Mesangial cell (primary cell): ENCODE measurements at places on chromosomes 6 and 20. TPM values are rescaled to one million over a fixed set of nuclear protein-coding genes. Genes with fewer than 3 reads are reported as not detected.

The TDRD6 gene
- not detected in 2 replicates for total RNA-seq

The RUNX2 gene
- total RNA-seq = 20.2 and 27.0 TPM in 2 replicates

The LRRC1 gene
- 6.4 and 15.1 TPM in 2 replicates for total RNA-seq

The HDDC2 gene
- 69.9 and 79.5 TPM in 2 replicates for total RNA-seq

The PTGIS gene
- 0.98 and 8.9 TPM in 2 replicates for total RNA-seq

The SPATA2 gene
- total RNA-seq = 3.3 and 3.7 TPM in 2 replicates

The BFSP1 gene
- total RNA-seq = 3.4 and 8.6 TPM in 2 replicates

The TRIM15 gene
- not detected in 2 replicates for total RNA-seq

The FERMT1 gene
- 5.6 and 12.7 TPM in 2 replicates for total RNA-seq

The GABRR1 gene
- total RNA-seq = not detected in 2 replicates

The TTK gene
- 1.4 and 34.1 TPM in 2 replicates for total RNA-seq

The PEDS1 gene
- total RNA-seq = 55.8 and 58.0 TPM in 2 replicates

The TRIM39 gene
- 6.0 and 12.3 TPM in 2 replicates for total RNA-seq

The SPINT3 gene
- total RNA-seq = not detected in 2 replicates

The RNF144B gene
- total RNA-seq = 2.1 and 13.2 TPM in 2 replicates

The EMILIN3 gene
- 4.9 and 7.6 TPM in 2 replicates for total RNA-seq

The LGSN gene
- not detected in 2 replicates for total RNA-seq

The SLC17A2 gene
- total RNA-seq = 0.25 TPM in 1 of 2 replicates, not detected in the other

The STMND1 gene
- not detected in 2 replicates for total RNA-seq

The RRAGD gene
- 2.8 and 4.7 TPM in 2 replicates for total RNA-seq

The LY6G6C gene
- total RNA-seq = not detected in 2 replicates

The COL21A1 gene
- total RNA-seq = 1.0 TPM in 1 of 2 replicates, not detected in the other

The LTB gene
- 1.3 and 2.0 TPM in 2 replicates for total RNA-seq

The AIF1 gene
- not detected in 2 replicates for total RNA-seq

The SKIC2 gene
- total RNA-seq = 42.3 and 43.2 TPM in 2 replicates

The PLG gene
- not detected in 2 replicates for total RNA-seq

The ZNF311 gene
- total RNA-seq = 0.49 and 1.0 TPM in 2 replicates

The PRSS35 gene
- 0.16 and 1.1 TPM in 2 replicates for total RNA-seq

The SLCO4A1 gene
- 2.2 and 10.6 TPM in 2 replicates for total RNA-seq

The IMPG1 gene
- total RNA-seq = not detected in 2 replicates

The GJA10 gene
- not detected in 2 replicates for total RNA-seq

The OR2H2 gene
- not detected in 2 replicates for total RNA-seq

The CGA gene
- not detected in 2 replicates for total RNA-seq

The C6orf52 gene
- total RNA-seq = 1.6 TPM in 1 of 2 replicates, not detected in the other

The CNR1 gene
- 1.3 and 1.8 TPM in 2 replicates for total RNA-seq

The SLX4IP gene
- 2.0 and 3.2 TPM in 2 replicates for total RNA-seq

The TTBK1 gene
- total RNA-seq = under 0.01 and 0.13 TPM in 2 replicates

The TAAR8 gene
- not detected in 2 replicates for total RNA-seq

The ECT2L gene
- total RNA-seq = not detected in 2 replicates

The PLA2G7 gene
- not detected in 2 replicates for total RNA-seq

The PXT1 gene
- total RNA-seq = not detected in 2 replicates

The PACRG gene
- total RNA-seq = under 0.01 and 2.4 TPM in 2 replicates

The GABRR2 gene
- total RNA-seq = 0.13 TPM in 1 of 2 replicates, not detected in the other

The ZSCAN12 gene
- 3.3 and 3.5 TPM in 2 replicates for total RNA-seq

The ERVFRD-1 gene
- total RNA-seq = not detected in 2 replicates

The CST4 gene
- not detected in 2 replicates for total RNA-seq

The TBXT gene
- total RNA-seq = not detected in 2 replicates

The DEFB128 gene
- not detected in 2 replicates for total RNA-seq

The ADGB gene
- total RNA-seq = not detected in 2 replicates

The SOX4 gene
- total RNA-seq = 31.0 and 137 TPM in 2 replicates

The BLCAP gene
- 27.4 and 36.4 TPM in 2 replicates for total RNA-seq

The SCRT2 gene
- total RNA-seq = not detected in 2 replicates

The PBOV1 gene
- not detected in 2 replicates for total RNA-seq
